AG09309 (cell line): ENCODE measurements at places on chromosomes 3 and 15.

DNA sequence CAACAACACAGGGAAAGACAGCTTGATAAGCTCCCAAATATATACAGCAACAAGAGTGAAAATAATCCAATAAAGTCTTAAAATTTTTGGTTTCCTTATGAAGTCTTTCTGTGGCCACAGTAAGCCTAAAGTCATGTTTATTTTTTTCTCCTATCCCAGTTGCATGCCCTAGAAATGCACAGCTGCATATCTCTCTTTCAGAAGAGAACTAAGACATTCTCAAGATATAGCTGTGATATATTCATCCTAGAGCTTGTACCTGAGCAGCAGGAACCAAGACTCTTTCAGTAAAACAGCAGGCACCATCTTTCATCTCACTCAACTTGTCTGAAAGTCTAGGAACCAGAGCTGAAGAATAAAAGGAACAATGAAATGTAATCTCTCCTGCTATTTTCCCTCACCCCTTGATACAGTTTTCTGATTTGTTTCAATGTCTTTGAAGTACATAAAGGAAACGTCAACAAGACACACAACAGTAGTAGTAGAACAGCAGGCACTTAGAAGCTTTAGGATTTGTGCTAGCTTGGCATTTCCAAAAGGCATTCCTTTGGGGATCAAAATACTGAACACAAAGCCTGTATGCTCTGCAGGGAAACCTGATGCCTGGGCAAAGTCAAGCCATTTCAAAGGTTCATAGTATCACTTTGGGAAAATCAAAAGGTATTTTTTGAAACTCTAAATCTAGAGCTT, 536.8 kb downstream of the PYDC2 start:
- DNase-seq = no peak

DNA sequence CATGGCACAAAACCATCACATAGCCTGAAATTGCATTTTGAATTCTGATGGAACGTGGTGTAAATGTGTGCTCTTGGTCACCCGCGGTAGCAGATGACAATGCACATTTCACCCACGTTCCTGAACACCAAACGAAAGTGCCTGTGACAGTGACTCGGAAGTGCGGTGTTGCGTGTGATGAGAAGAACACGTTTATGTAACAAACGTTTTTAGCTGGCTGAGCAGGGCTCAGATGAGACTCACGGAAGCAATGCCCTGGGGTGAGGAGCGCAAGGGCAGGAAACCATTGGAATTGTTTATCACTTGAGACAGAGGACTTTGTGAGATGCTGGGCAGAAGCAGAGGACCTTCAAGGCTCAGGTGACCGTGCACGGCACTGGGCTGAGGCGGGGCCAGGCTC, 449.2 kb upstream of the CFAP20DC start:
- no peak for DNase-seq

DNA sequence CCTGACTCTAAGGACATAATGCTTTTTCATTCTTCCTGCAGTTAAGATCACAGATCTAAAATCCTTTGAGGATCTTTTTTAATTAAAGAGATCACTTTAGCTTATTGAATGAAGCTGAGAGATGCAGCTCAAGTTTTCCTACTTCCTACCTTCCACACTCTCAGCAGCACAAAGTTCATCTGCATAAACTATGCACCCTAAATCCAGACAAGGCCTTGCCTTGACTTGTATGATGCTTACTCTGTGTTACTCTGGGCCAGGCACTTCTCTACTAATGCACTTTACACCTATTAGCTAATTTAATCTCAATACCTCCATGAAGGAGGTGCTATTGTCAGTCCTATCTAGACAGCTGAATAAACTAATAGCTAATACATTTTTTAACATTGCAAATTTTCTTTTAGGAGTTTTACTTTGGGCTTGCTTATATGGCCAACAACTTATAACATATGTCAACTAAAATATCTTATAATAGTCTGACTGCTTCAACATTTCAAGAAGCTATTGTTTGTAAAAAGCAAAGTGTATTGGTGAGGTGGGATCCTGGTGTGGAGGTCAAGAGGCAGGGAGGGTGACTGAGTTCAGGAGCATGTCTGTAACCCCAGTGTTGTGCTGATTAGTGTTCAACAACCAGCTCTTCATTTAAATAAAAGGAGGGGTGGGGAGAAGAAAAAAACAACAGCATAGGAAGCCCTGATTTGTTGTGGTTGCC, 172.4 kb upstream of the ATP11B start:
- DNase-seq = no peak

GRCh38 chr15:81812456-81812855, 233.4 kb downstream of the MEX3B start:
- no peak for DNase-seq

DNA sequence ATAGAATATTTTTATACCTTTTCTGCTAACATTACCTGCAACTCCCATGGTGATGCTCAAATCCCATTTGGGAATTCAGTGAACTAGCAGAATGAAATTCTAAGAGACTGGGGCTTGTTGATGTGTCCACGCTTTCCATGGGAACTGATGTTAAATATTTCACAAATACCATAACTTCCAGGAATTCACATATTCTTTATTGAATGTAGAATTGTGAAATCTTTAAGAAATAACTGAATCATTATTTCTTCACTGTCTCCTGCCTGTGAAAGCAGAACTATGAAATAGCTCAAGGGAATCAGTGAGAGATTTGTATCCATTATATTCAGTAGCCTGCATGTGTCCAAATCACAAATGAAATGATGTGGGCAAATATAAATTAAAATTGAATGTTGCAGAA, 130.8 kb downstream of the SERPINI1 start:
- DNase-seq = no peak

DNA sequence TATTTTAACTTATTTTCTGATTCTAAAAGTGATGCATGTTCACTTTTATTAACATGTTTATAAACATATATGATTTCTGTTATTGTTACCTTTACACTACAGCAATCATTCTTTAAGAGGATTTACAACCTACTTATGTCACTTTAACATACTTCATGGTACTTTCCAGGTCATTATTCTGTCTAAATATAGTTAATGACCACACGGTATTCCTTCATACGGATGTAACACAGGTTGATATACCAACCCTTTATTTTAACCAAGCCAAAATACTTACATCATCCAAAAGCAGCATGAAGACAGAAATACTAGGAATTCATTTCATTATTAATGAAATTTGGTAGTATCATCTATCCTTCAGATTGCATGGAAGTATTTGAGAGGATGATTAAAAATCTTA, 18.6 kb downstream of the PIK3R4 start:
- DNase-seq = no peak

DNA sequence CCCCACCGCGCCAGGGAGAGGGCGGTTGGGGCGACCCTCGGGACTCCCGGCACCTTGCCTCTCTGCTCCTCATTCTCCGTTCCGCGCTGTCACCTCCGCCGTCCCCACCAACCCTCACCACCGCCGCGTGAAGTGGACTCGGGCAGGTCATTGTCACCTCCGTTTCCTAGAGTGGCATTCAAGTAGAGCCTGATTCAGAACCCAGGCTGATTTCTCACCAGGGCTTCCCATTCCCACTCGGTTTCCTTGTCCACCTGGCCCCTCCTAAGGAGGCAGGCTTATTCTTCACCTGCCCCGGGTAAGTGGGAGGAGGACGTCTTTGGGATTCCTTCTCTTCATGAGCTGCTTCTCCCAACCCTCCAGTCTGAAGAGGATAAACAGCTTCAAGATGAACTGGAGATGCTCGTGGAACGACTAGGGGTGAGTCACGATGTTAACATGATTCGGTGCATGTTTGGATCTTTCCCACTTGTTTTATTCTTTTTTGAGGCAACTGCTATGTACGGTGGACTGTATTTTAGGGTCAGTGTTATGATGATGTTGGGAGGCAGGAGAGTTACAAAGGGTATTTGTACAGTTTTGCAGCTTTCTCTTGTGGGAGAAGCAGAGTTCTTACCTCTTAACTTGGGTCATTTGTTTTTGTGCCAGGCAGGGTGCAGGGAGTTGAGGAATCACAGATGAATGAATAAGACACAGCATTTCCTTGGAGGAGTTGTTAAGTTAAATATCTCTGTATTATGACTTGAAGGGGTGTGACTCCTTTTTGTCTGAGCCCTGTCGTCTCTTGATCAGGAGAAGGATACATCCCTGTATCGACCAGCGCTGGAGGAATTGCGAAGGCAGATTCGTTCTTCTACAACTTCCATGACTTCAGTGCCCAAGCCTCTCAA, 692 bp downstream of the PSMD2 start:
- no peak for DNase-seq

DNA sequence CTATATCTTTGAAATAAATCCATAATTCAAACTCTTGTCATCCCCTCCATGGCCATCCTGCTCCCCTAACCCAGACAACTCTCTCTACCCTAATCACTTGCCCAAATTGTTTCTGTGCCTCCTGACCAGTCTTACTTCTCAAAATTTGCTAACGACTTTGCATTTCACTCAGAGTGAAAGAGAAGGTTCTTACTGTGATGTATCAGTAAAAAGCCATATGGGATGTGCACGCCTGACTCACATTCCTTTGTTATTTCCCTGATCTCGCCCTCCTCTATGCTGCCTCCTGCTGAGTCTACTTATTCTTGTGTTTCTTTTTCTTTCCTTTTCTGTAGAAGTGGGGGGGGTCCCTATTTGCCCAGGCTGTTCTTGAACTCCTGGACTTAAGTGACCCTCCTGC, 487.2 kb upstream of the FRG2C start:
- no peak for DNase-seq

DNA sequence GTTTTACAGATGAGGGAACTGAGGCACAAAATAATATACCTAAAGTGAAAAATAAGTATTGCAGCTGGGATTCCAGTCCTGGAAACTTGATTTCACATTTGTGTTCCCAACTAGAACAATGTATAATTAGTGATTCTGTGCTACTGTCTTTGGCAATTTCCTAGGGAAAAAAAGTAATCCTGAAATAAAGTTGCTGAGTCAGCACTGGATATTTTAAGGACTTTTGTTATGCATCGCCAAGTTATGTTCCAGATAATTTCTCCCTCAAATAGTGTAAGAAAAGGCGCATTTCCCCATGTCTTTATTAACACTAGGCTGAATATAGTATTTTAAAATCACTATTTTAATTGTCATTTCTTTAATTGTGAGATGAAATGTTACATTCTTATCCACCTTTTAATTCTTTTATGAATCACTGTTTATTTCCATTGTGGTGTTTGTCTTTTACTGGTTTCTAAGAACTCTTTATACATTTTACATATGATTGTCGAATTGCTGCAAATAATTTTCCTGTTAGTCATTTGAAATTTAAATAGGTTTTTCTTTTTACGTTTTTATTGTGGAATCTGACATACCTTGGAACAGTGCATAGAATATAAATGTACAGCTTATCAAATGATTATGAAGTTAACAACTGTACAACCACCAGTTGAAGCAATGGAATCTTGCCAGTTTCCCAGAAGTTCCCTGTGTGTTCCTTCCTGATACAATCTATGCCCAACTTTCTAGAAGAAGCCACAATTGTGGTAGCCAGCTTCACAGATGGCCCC, 56.6 kb downstream of the SH3GL3 start:
- DNase-seq = no peak
